ENCODE measurements at places on chromosomes 11 and 22.
A peak's percentile ranks its signal among the peaks of the same experiment; 100 is the strongest.

GRCh38 chr11:30196400-30197206 lies 34.2 kb upstream of the FSHB start:
- DNase-seq = peak; percentile 3

DNA sequence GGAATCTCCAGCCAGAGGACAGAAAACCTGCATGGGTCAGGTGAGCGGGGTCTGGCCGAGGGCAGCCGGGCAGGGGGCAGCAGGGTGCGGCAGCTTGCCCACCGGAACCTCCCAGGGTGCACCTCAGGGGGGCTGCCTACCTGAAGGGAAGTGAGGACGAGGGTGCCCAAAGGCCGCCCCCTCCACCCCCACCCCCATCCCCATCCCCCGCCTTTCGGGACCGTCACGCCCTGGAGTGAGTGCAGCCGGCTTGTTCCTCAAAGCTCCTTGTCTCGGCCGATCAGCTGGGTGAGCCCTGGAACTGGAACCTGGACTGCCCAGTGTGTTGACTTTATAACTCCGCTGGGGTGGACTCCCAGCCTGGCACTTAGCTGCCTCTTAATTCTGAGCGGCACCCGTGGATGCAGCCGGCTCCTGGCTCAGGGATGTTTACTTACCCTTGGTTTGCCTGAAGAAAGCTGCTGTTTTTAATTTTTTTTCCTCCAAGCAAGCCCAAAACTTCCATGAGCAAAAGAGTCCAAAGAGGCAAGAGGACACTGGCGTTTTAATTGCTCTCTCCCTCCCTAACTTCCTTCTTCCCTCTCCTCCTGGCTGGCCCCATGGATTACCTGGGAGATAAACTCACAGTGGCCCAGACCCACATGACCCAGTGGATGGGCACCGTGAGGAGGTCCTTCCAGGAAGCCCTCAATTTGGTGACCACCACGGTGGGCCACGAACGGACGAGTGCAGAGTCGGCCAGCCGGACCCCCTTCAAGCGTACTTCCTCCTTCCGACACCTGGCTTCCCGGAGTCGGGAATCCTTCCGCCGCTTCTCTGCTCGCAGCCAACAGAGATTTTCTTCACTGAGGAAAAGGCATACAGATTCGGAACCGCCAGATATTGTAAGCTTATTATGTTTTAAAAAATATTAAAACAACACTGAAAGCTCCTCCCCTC lies 87.8 kb upstream of the CRYBB3 start:
- DNase-seq = no peak

DNA sequence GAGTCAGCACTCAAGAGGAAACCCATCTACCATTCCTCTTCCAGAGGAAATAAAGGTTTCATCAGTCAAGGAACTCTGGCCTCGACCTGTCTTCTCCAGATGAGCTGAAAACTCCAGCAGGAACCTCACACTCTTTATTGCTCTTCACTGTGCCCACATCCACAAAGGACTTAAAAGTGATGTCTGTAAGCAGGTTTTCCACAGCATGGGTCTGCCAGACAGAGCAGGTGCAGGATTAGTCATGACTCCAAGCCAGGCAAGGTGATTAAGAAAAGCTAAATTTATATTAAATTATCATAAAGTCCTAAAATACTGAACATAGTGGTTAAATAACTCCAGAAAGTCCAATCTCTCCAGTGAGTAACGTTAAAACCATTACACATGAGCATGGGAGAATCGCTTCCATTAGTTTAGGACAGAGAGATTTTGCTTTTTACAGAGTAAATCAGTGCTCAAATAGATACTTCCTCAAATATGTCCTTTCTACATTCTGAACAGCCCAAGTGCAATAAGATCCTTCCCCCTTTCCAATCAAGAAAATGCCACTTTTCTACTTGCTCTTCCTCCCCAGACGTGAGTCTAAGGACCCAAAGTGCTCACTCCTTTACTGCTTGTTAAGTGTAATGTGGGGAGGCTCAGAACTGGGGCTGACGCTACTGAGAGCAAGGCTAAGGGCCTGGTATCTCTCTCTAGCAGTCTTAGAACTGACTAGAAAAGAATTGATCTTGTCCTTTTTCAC lies 10.7 kb upstream of the CKAP5 start:
- no peak for DNase-seq

GRCh38 chr11:69385144-69385820 lies 91.3 kb downstream of the MYEOV start:
- DNase-seq = no peak

DNA sequence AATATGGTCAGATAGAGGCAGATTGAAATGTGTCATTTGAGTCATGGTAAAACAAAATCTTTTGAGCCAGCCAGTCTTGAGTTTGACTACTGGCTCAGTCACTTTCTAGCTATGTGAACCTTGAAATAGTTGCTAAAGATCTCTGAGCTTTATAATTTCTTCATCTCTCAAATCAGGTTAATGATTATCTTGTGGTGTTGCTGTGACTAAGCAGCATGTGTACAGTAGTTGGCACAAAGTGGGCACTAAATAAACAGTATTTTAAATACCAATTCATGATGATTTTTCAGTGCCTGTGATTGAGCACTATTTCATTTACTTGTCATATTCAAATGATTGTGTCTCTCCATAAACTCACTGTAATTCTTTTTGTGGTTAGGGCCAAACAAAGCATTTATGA lies 70.8 kb downstream of the RAB38 start:
- DNase-seq = no peak

GRCh38 chr22:33397381-33397907 lies 339.3 kb upstream of the SYN3 start:
- DNase-seq = no peak

- no peak for DNase-seq
Measured at GRCh38 chr11:117681438-117681837, 115.6 kb downstream of the DSCAML1 start.

DNA sequence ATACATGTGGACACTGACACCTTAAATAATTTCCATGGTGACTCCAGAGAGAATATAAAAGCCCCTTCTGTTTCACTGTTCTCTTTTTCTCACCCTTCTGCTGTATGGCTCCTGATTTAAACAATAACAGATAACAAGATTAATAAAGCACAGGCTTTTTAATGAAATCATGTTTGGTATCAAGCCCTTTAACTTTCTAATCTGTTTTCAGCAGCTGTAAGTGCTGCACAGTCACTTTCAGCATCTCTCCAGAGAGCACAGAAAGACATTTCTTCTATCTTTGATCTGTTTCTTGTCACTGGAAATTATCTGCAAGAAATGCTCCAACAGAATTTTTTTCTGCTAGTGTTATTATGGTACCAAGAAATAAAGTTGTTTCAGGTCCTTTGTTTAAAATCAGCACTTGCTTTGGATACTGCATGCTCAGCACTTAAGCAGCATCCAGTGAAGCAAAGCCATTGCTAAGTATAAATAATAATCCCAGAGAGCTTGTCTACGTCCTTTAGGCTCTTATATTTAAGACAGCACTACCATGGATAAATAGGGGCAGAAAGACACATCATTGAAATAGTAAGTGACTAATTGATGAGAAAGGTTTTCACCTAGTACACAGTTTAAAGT lies 134.2 kb upstream of the CARD18 start:
- no peak for DNase-seq

- no peak for DNase-seq
Measured at GRCh38 chr11:38460896-38461295, 1862.9 kb upstream of the RAG2 start.

DNA sequence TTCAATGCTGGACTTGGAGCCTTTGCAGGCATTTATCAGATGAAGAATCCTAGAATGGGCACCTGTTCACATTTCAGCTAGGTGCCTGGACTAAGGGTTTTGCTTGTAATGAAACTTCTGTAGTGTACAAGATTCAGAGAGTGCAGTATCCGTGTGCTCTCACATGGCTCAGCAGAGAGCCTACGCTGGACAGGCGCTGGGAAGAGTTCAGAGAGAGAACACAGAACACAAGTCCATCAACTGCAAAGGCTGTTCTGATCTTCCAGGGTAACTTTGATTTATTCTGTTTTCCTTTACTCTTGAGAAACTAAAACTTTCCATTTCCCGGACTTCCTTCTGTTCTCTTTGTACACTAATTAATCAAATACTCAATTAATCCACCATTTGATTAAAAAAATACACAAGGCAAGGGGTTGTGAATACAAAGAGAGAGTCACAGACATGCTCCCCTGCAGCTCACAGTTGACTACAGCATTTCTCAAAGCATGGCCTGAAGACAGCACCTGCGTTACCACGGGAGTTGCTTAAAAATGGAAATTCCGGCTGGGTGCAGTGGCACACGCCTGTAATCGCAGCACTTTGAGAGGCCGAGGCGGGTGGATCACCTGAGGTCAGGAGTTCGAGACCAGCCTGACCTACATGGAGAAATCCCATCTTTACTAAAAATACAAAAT lies 393.7 kb downstream of the LARGE1 start:
- no peak for DNase-seq

- no peak for DNase-seq
Measured at GRCh38 chr11:66317723-66318599, 1.1 kb upstream of the CD248 start.

DNA sequence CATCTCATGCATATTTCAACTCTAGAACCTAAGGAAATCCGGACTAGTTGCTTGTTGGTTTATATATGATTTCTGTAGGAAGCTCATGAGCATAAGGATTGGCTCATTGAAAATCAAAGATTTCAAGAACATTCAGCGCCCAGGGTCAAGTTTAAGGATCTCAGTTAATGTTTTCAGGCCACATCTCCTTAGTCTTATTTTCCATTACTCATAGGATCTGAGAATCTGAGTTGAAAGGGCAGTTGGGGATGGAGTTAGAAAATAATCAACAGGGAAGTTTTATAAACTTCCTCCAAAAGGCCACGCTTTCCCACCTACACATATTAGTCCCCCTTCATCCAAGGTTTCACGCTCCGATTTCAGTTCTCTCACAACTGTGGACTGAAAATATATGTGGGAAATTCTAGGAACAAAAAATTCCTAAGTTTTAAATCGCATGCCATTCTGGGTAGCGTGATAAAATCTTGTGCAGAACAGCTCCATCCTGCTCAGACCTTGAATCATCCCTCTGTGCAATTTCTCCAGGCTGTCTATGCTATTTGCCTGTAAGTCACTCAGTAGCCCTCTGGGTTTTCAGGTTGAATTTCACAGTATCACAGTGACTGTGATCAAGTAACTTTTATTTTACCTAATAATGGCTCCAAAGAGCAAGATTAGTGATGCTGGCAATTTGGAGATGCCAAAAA lies 160.2 kb downstream of the KIRREL3 start:
- no peak for DNase-seq

DNA sequence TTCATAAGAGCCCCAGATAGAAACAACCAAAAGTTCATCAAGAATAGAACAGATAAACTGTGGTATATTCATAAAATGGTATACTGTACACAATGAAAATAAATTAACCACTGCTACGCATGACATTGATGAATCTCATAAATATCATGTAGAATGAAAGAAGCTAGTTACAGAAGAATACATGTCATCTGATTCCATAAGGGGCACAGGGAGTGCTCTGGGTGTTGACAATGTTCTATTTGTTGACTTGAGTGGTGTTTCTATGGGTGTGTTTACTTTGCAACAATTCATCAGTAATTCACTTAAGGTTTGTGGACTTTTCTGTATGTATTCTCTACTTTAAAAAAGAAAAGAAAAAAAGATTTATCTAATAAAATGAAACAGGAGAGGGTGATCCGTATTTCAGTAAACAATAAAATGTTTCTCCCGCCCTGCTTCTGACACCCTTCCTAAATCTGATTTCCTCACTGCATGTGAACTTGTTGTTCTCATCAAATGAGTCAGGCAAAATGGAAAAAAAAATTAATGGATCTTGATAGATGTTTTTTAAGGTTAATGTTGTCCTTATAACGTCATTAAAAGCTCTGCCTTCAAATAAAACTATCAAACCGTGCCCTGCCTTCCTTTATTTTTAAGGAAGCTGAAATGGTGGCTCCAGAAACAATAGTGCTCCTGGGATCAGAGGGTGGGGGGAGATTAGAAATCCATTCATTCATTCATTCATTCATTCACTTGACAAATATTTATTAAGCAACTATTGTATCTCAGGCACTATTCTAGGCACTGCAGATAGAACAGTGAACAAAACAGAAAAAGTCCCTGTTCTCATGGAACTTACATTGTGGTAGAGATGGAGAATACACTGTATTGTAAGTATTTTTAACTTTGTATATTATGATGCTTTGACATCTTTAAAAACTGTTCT lies 77.2 kb upstream of the CD44 start:
- DNase-seq = no peak

DNA sequence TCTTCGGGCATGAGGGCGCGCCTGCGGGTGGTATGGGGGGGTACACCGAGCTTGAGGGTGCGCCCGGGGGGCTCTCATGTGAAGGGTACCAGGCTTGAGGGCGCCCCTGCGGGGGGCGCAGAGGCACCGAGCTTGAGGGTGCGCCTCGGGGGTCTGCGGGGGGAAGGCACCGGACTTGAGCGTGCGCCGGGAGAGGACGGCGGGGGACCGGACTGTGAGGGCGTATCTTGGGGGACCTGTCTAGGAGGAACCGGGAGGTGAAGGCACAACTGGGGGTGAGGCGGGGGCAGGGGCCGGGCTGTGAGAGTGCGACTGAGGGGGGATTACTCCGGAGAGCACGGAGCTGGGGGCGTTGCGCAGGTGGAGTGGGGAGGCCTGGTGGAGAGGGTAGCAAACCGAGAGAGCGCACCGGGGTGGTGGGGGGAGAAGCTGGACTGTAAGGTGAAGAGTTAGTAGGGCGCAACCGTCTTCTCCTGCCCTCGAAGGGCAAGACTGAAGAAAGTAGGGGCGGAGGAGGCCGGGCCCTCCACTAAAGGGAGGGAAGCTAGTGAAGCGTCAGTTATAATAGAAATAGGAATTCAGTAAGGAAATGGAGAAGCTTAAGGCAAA lies 1.1 kb upstream of the DDX6 start:
- DNase-seq = peak; percentile 16

DNA sequence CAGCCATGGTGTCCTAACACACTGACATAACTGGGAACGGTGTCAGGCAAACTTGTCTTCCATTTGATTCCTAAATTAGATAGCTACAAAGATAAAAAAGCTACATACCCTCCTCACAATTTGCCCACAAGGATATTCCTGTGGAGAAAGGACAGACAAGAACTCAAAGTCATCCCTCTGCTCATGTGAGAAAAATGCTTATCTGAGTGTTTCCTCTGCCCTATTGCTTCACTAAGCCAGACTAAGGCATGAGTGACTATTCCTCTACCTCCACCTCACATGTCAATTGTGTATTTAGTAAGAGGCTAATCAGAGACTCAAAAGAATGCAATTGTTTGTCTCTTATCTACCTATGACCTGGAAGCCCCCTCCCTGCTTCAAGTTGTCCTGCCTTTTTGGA lies 247.7 kb downstream of the DDX10 start:
- DNase-seq = no peak

GRCh38 chr11:107565219-107565937 lies at the start of gene ALKBH8:
TSS of gene ALKBH8 (minus strand) at chr11:107565735. CDS start at chr11:107560893, 4,842 bp downstream.
- DNase-seq = peak; percentile 72

GRCh38 chr22:47192651-47193437 lies 430.4 kb downstream of the TBC1D22A start:
- no peak for DNase-seq

- DNase-seq = no peak
Measured at GRCh38 chr11:11971906-11972547, 36.4 kb downstream of the DKK3 start.

DNA sequence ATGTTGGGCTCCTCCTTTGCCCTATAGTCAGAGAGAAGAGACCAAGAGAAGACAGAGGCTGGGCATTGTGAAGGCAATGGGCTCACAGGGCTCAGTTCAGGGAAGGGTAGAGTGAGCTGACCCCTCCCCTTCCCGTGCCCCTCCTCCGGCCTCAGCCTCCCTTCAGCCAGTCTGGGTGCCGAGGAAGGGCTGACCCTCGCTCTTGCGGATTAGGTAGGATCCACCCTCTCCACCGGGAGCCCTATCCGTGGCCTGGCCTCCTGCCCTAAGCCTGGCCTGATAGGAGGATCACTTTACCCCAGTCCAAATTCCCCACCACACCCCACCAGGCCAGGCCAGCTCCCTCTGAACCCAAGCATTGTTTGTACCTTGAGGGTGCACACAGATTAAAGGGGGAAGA lies 1.8 kb upstream of the PPP1R14B start:
- no peak for DNase-seq
